ENCODE measurements at places on chromosomes 2 and 18.

- ATAC-seq, result peak; percentile 39
Observed at GRCh38 chr2:176653479-176654443, 384.5 kb downstream of the MTX2 start.

- ATAC-seq, result no peak
Observed at GRCh38 chr2:38091760-38092159, 15.8 kb upstream of the CYP1B1 start.

DNA sequence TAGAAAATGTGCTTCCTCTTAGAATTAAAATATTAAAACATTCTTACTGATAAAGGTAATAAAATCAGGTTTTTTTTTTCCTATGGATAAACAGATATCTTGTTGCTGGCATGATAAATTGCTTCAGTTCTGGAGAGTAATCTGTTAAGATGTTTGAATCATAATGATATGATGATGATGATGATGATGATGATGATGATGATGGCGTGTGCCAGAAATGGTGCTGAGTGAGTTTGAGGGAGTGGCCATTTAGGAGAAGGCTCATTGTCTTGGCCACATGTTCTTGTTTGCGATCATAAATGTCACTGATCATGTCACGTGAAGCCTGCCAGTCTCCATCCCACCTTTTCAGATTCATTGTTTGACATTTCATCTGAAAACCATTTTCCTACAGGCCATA lies 35.0 kb downstream of the ADAM23 start:
- ATAC-seq, result no peak

GRCh38 chr18:79507076-79507545 lies 111.4 kb downstream of the NFATC1 start:
- peak; percentile 70 for ATAC-seq

DNA sequence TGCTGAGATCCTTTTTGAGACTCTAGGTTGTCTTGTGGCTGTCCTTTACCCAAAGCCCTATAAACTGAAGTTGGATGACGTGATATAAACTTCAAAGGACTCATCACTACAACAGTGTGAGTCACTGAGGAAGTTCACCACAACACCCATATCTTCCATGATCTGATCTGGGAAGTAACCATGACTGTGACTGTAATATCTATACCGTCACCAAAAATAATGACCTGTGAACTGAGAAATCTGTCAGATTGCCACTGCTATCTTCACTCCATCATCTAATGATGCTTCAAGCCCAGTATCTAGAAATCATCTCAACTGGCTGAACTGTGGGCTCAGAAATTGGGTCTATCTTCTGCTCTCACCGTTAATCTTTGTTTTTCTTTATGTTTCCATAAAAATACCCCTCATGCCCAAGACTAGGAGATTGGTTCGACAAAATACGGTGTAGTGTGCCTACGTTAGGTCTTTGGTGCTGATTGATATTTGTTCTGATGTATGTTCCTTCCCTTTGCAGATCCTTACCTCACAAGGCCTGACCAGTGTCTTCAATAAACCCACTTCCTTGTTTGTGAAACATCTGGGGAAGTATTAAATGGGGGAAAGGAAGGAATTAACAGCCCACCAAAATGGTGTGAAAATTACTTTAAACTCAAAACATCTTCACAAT lies 78.2 kb downstream of the MYL12B start:
- no peak for ATAC-seq

GRCh38 chr2:173305303-173305702 lies 49.4 kb upstream of the CDCA7 start:
- ATAC-seq, result no peak

All from gastroesophageal sphincter (tissue), 4 donors.